Motor neuron (in vitro differentiated cells): ENCODE measurements at places on chromosomes 12 and 14.

GRCh38 chr12:45433441-45433868, 217.6 kb downstream of the ANO6 start:
- no peak for ATAC-seq

GRCh38 chr12:121926874-121927706, 8.7 kb downstream of the CFAP251 start:
- no peak for ATAC-seq

- ATAC-seq: no peak
Measured at GRCh38 chr14:103806805-103807204, 40.6 kb downstream of the PPP1R13B start.

DNA sequence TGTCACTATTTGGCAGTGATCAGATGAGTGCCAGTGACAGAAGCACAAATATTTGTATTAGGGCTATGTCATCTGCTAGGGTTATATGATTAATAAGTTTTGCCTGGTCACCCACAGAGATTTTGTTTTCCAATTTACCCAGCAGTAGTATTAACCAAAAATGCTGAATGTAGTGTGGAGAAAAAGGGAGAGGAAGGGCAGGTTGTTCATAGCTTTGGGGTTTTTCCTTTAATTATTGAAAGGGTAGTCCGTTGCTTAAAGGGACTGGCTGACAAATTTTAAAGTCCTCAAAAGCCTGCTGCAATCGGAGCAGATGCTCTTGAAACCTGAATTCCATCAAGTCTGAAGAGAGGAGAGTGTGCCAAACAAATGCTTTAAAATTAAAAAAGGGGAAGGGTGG, 237.9 kb upstream of the CCDC196 start:
- no peak for ATAC-seq

GRCh38 chr12:19525274-19525673, 86.0 kb downstream of the AEBP2 start:
- no peak for ATAC-seq

GRCh38 chr14:104297721-104298401, 159.5 kb downstream of the KIF26A start:
- ATAC-seq: no peak

DNA sequence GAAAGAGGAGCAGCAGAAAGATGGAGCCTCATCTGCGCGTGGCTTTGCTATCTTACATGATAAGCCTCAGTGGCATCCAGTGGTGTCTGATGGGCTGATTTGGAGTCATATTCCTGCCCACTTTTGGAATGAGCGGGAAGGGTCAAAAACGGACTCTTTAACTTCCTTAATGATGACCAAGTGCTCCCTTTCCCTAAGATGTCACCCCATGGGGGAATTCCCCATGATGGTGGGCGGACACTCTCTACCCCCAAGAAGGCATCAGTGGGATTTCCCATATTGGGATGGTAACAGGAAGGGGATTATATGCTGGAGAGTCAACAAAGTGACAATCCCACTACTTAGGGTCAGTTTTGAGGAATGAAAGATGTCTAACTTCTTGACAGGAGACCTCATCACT, 110.9 kb downstream of the GPATCH2L start:
- no peak for ATAC-seq

DNA sequence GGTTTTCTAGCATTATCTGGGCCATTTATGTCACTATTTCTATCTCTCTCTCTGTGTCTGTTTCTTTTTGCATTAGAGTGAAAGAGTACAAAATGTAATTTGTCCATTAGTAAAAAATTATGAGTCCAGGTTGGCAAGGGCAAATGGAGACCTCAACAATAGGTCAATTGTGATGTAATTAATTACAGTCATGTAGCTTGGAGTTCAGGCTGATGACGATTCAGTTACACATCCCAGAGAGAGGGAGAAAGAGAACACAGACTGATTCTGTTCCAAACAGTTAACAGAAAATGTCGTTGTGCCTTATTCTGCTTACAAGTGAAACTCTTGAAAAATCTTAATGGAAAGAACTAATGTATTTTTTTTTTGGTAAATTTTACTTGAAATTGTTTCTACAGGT, 83.3 kb downstream of the ATXN7L3B start:
- ATAC-seq: peak; percentile 92

- ATAC-seq: no peak
Measured at GRCh38 chr14:69540654-69541335, 33.9 kb downstream of the CCDC177 start.

DNA sequence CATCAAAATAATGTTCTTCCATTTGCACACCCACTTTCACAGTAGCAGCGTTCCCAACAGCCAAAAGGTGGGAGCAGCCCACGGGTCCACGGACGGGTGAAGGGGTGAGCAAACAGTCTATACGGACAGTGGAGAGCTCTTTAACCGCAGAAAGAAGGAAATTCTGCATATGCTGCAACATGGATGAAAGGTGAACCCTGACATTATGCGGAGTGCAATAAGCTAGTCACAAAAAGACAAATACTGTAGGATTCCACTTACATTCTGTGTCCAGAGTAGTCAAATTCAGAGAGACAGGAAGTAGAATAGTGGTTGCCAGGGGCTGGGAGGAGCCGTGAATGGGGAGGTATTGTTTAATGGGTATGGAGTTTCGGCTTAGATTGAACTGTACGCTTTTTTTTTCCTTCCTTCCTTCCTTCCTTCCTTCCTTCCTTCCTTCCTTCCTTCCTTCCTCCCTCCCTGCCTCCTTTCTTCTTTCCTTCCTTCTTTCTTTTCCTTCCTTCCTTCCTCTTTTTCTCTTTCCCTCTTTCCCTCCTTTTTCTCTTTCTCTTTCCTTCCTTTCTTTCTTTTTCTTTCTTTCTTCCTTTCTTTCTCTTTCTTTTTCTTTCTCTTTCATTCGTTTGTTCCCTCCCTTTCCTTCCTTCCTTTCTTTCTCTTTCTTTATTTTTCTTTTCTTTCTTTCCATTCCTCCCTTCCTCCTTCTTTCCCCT, 15.8 kb upstream of the ANKRD9 start:
- peak; percentile 3 for ATAC-seq

DNA sequence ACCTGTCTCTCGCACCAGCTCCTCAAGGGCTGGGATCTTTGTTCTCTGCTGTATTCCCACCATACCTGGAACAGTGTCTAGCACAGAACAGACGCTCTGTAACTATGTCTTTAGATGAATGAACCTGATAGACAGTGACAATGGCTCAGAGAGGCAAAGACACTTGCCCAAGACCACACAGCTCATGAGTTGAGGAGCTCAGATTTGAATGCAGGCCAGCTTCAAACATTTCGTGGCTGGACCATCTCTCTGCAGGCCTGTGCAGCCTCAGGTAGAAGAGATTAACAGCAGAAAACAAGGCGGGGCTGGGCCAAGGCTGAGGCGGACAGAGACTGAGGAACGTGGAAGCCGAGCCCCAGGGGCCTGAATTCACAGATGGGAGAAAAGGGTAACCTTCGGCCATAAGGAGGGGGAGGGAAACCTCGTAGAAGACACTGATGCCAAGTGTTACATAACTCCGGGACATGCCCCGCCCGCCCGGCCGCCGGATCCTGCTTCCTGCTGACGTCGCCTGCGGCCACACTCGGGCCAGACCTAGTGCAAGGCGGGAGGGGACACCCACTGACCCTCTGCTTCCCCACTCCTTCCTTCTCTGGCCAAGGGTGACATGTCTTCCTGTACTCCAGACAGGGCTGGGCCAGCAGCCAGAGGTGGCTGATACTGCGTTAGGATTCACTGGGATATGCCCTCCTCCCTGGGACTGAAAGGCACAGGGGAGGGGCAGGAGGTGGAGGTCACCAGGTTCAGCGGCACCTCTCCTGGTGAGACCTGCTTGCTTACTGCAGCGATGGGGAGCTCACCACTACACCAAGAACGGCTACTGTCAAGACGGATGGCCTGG, 86.8 kb downstream of the RFLNA start:
- no peak for ATAC-seq

DNA sequence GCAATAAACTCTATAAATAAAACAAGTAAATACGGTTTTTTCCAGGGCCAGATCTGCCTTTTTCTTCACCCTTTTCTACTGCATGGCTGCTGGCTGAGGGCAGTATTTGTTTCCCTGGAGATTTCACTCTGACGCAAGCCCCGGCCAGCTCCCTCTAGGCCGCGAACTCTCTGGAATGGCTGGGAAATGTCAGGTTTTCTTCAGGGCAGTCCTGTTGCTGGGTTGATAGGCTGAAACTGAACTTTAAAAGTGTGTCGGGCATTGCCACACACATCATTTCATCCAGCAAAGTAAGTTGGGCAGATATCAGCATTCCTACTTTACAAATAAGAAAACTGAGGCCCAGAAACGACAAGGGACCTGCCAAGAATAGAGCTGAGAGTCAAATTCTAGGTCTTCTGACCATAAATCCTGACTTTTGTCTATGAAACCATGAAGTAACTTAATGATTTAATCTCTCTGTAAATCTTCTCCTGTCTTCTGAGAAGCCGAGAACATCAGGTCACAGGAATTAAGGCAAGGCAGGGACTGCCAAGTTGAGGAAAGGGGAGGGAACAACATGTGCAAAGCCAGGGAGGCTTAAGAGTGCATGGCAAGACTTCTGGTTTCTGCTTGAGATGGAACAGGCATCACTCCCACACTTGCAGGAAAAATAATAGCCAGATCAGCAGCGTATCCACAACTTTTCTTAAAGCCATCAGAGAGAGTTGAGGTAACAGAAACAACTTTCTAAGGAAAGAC, 205.0 kb upstream of the CCDC196 start:
- no peak for ATAC-seq

GRCh38 chr14:99982537-99983250, 82.5 kb upstream of the EVL start:
- peak; percentile 81 for ATAC-seq

DNA sequence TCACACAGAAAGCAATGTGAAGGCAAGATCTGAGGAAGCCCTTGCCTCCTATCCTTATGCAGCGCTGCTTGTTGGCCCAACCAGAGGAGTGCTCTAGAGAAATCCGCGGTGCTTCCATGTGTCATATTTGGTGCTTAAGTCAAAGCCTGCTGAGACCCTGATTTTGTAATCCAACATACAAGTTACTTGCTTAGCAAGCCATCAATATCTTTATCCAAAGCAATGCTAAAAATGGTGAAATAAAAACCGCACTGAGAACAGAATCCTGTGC, 250.0 kb downstream of the MED13L start:
- no peak for ATAC-seq
